ENCODE measurements at places on chromosomes 4 and X. TPM values are rescaled to one million over a fixed set of nuclear protein-coding genes. Genes with fewer than 3 reads are reported as not detected.

- DNase-seq, result no peak
Observed at GRCh38 chr4:128349921-128350320, 62.3 kb upstream of the PGRMC2 start.

DNA sequence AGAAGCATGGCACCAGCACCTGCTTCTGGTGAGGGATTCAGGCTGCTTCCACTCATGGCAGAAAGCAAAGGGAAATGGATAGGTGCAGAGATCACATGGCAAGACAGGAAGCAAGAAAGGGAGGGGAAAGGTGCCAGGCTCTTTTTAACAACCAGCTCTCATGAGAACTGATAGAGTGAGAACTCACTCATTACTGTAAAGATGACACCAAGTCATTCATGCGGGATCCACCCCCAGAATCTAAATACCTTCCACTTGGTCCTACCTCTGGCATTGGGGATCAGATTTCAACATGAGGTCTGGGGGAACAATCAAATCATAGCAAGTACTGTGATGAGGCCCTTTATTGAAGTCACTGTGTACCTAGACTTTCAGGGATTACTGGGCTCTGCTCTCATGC is 72.0 kb upstream of the PRDM5 start:
- DNase-seq, result no peak

DNA sequence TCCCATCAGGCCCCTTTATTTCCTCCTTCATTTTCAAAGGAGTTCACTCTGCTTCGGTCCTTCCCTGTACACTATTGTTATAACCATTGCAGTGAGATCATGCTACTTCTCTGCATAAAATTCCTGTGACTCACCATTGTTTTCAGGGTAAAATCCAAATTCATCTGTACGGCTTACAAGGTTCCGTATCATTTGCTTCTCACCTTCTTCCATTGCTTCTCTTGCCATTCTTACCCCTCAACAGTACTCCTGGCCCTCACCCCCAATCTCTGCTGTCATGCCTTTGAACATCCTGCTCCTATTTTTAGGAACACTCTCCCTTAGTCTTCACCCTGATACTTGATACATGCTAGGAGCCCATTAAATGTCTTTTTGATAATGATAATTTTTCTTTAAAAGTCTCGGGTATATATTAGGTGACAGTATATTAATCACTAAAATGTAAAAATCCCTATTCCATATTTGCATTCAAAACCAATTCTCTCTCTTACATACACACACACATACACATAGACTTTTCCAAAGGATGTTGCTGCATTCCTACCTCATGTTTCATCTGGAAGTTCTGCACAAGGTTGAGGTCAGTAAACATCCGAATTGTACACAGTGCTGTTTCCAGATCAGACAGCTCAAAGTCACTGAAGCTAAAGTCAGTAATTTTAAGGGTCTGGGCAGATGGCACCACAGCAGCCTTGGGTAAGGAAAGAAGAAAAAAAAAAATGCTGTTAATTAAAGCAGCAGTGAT is 103.4 kb downstream of the PDE5A start:
- peak; percentile 90 for DNase-seq

- DNase-seq, result peak; percentile 51
Observed at GRCh38 chrX:40097504-40098263, at the start of gene BCOR. Gene BCOR (minus strand): TSS chrX:40097958. CDS start chrX:40077929, 20,029 bp downstream.

- DNase-seq, result no peak
Observed at GRCh38 chr4:3366893-3367775, 74.3 kb downstream of the RGS12 start.

- DNase-seq, result no peak
Observed at GRCh38 chrX:74779175-74779574, 146.1 kb downstream of the NEXMIF start.

DNA sequence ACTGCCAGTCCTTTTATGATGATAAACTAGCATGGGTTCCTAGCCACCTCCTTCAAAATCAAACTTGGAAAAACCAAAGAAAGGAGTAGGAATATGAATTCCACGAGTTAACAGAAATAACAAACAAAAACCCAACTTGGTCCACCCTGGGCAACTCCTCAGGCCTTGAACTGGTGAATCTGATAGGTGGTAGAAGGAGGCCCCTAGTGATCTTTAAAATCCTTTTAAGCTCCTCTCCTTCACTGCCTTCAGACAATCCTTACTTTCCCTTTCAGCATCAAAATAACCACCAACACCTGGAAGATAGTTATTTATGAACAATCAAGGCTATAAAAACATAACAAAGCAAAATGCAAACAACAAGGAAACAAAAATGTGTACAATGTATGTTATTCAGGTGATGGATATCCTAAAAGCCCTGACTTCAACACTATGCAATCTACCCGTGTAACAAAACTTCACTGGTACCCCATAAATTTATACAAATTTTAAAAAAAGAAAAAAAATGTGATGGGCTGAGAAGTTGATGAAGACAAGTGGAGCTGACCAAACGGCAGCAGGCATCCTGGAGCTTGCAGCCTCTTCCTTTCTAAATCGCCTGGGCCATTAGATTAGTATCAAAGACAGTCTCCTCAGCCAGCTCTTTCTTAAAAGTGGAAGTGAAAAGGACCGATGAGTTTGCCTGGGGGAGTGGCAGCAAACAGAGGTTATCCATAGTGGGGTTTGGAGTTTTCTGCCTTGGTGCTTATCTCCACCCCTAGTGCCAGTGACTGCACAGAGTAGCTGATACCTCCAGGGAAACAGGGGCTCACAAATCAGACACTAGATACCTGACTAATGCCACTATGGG is 179.6 kb downstream of the TMA16 start:
- DNase-seq, result no peak

- no peak for DNase-seq
Observed at GRCh38 chr4:138609943-138610350, 367.8 kb upstream of the SLC7A11 start.

GRCh38 chrX:153434801-153435200 is 11.1 kb downstream of the TREX2 start:
- DNase-seq, result no peak

GRCh38 chrX:116667346-116668134 is 204.8 kb upstream of the CT83 start:
- no peak for DNase-seq

DNA sequence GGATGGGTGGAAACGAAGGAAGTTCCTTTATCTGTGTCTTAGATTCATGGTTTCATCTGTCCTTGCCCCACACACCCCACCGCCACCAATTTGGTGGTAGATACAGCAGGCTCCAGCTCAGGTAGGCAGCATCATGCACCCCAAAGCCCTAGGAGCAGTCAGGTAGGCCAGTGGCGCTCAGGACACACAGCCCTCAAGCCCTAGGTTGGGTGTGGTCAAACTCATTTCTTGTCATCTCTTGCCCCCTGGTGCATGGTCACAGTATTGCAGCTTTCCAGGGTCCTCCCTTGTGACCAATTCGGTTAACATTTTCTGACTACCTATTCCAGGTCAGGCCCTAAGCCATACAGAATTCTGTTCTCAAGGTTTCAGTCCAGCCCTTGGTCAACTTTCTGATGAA is 14.5 kb upstream of the PRRG3 start:
- peak; percentile 6 for DNase-seq

GRCh38 chrX:107646735-107647134 is 18.4 kb downstream of the PRPS1 start:
- DNase-seq, result no peak

- no peak for DNase-seq
Observed at GRCh38 chr4:153064571-153064970, 128.4 kb downstream of the FHDC1 start.

GRCh38 chr4:55498051-55498450 is 48.7 kb downstream of the CLOCK start:
- DNase-seq, result no peak

- no peak for DNase-seq
Observed at GRCh38 chr4:68907245-68907644, 44.4 kb downstream of the UGT2A3 start.

DNA sequence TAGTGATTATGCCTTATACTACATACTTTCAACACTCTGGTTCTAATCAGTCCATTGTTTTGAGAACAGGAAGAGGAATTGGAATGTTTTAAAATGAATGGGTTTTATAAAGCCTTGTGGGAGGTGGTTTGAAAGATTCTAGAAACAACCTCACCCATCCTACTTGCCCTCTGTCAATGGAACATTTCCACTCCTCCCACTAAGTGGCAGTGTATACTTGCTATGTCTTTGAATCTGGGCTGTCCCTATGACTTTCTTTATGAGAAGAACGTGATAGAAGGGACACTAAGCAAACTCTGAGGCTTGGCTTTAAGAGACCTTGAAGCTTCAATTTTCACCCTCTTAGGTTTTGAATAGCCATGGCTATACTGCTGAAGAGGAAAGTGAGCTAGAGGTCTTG is 611.2 kb downstream of the PPP4R3C start:
- DNase-seq, result peak; percentile 87

DNA sequence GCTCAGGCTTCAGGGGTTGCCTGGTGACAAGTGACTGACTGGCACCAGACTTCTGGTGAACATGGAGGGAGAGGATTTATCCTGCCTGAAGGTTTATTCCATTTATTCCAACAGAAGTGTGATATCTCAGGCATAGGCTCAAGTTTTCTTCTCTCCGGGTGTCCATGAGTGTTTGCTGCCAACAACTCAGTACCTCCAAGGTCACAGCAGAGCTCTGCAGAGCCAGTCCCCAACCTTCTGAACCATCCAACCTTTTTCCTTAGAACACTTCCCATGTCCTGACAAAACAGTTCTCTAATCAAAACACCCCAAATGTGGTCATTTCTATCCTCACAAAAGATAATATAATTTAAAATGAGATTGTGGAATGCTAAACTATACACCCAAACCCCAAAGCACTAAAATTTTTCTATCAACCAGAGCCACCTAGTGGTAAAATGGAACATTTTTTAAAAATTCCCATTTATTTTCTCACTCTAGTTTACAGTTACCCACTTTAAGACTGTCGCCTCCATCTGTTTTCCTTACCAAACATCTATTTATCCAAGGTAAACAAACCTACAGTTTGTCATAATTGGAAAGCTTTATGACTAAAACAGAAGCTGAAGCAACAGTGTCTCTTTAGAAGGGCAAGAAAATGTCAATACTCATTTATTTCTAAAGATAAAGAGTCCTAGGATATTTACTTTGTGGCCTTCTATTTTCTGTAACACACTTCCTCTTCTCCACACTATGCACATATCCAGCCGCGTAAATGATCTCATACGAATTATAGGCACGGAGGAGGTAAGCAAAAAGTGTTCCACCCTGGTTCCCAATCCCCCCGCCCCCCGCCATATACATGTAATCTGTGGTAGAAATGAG is 39.5 kb downstream of the TMEM154 start:
- peak; percentile 30 for DNase-seq

DNA sequence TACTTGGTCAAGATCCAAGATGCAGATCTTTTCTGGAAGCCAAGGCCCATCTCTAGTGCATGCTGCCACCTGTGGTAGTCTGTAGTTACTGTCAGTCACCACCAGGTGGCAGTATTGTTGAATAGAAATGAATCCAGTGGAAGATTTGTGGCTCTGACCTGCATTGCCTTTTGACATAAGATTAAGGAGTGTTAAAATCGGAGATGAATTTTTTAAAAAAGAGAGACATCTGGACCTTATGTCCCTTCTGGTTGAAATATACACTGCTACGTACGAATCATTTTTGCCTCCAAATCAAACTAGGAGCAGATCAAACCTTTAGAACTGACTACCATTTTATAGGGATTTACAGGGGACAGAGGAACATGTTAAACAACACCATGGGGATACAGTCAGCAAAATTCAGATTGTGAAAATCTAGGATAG is 46.9 kb upstream of the RHOH start:
- peak; percentile 66 for DNase-seq

- DNase-seq, result no peak
Observed at GRCh38 chr4:48634688-48635308, 144.7 kb downstream of the ZAR1 start.

- no peak for DNase-seq
Observed at GRCh38 chr4:159506801-159507517, 404.1 kb downstream of the RAPGEF2 start.

The AADAT gene
- total RNA-seq, result 3.1 TPM

The ARL9 gene
- total RNA-seq, result 1.1 TPM

The MTMR8 gene
- total RNA-seq, result 1.1 TPM

The XPNPEP2 gene
- total RNA-seq, result not detected

The LDB2 gene
- total RNA-seq, result 80.9 TPM

The ARSJ gene
- total RNA-seq, result 50.0 TPM

The HPSE gene
- total RNA-seq, result 7.0 TPM

The PROM1 gene
- total RNA-seq, result 1.7 TPM

The SPANXA2 gene
- not detected for total RNA-seq

The MAGEE1 gene
- total RNA-seq, result 0.74 TPM

The CCDC149 gene
- 12.5 TPM for total RNA-seq

The INTS6L gene
- 7.5 TPM for total RNA-seq

The KCNIP4 gene
- not detected for total RNA-seq

The PABPC1L2B gene
- not detected for total RNA-seq

The GPRASP1 gene
- total RNA-seq, result 2.1 TPM

The DIPK2B gene
- total RNA-seq, result 74.8 TPM

The CSAG3 gene
- total RNA-seq, result not detected

The PABPC1L2A gene
- total RNA-seq, result not detected

The ALAS2 gene
- not detected for total RNA-seq
